ENCODE measurements at places on chromosomes 3 and 15.

DNA sequence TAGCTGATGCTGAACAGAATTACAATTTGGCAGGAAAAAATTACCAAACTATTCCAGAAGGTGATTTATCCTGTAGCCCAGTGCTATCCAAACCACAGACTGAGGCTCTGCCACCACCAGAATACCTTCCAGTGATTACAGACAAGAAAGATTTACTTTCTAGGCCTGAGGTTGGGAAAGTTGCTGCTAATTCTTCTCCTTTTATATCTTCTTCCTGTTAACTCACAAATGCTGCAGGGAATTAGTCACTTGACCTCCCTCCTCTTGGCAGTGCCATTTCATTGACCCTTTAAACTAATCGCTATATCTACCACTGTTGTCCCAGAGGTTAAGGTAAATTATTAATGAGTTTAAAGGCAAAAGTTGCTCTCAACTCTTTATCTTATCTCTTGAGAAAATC lies 118.4 kb downstream of the CTNNB1 start:
- no peak for DNase-seq

DNA sequence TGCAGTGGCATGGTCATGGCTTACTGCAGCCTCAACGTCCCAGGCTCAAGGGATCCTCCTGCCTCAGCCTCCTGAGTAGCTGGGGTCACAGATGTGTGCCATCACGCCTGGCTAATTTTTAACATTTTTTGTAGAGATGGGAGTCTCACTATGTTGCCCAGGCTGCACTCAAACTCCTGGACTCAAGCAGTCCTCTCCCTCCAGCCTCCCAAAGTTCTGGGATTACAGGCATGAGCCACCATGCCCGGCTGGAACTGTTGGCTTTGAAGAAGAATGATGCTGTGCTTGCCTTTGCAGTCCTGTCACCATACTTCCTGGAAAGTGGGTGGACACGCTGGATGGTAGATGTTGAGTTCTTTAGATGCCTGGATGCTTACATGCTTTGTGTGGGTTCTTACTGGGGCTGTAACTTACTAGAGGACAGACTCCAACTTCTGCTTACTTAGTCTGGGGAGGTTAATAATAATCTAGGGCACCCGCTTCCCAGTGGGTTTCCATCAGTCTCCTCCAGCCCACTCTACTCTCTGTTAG lies 36.7 kb downstream of the IGF1R start:
- DNase-seq = no peak

GRCh38 chr15:98667521-98668179 lies 19.3 kb downstream of the IGF1R start:
- DNase-seq = no peak

DNA sequence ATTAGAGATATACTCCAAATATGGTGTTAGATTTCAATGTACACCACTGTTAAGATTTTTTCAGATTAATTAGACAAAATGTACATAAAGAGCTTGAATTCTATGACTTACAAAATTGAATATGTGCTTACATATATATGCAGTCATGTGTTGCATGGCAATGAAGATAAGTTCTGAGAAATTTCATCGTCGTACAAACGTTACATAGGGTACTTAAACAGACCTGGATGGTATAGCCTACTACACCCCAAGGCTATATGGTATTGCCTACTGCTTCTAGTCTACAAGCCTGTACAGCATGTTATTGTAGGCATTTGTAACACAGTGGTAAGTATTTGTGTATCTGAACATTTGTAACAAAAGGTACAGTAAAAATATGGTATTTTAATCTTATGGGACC lies 9.3 kb downstream of the IL16 start:
- DNase-seq = no peak

DNA sequence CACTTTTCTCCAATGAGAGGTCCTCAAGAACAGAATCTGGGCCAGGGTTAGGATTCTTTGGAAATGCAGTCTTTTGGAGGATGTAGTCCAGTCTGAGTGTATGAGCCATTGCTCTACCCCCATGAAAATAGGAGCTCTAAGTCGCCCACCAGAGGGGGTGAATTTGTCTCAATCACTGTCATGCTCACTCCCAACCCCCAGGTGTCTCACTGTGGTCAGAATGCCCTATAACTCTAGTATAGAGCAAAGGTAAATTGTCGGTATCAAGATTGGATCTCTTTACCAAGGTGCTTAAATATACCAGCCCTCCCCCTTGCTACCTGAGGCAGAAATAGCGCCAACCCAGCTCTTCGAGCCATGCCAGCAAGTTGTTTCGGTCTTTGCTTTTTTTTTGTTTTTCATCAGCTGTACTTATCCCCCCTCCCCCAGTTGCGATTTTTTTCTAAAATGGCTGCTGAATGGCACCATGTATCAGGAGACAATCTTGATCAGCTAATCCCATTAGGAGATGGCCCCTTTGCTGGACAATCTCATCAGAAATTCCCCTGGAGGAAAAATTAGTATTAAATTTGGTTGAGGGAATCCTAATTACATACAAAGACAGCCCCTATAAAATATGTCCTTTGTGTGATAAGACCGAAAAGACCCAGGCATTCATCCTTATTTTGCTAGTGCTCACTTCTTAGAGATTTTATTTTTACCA lies 130.7 kb downstream of the EBLN2 start:
- no peak for DNase-seq

- no peak for DNase-seq
These were observed 46.0 kb upstream of the RASGRF1 start for GRCh38 chr15:79136434-79137046.
